NCI-H510A treated with DMSO at 0.1 percent for 48 hours (cell line): ENCODE measurements at places on chromosomes 4 and X.

DNA sequence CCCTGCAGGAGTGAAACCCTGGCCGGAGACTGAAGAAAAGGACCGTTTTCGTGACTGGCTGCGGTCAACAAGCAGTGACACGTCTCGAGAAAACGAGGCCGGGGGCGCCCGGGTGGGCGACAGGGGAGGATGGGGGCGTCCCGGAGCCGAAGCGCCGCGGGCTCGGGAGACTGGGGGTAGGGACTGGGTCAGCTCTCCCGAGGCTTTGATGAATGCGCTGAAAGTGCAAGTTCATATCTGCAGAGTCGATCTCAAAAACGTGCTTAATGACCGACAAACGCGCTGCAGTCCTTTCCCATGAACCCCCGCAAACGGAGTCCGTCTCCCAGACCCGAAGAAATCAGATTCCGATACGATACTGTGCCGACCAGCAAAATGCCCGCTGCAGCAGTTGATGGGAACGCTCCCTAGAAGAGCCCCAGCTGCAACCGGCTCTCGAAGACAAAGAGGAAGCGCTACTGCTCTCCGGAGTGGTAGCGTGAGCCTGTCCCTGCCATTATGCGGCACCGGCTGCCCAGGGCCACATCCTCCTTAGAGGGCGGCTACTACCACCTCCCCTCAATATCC lies 806 bp upstream of the CD99L2 start:
- peak; percentile 66 for DNase-seq

DNA sequence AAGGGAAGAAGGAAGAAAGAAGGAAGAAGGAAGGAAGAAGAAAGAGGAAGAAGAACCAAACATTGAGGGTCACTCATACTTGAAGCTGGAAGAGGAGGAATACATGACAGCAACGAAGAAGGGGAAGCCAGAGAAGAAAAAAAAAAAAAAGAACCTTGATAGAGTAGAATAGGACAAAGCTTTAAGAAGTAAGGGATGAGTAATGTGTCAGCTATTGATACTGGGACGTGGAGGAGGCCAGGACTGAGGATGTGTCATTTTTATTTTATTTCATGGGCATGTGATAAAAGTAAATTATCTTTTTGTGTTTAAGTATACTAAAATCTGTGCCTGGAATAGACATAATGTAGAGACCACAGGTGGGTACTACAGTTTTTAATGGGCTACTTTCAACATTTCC lies 6.4 kb downstream of the EDA2R start:
- no peak for DNase-seq

GRCh38 chr4:189096717-189097116 lies 844.0 kb upstream of the FRG1 start:
- DNase-seq, result no peak

- peak; percentile 6 for DNase-seq
Measured at GRCh38 chrX:153924149-153924861, 1.8 kb downstream of the ARHGAP4 start.

DNA sequence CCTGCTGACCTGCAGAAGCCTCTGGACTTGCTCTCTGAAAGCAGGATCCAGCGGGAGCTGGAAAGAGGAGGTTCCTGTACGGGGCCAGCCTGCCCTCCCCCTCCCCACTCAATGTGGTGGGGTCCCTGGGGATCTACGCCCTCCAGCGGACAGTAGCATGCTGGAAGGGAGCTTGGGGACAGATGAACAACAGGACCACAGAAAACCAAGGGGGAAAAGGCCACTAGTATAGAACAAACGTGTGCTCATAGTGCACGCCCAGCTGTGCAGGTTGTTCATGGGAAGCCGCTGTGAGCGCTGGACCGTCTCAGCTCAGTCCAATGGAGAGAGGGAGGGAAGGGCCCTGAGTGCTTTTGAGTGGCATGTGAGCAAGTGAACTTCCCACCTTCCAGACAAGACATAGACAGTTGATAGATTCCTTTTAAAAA lies 15.8 kb downstream of the HMX1 start:
- no peak for DNase-seq
